Fibroblast of skin of right biceps (primary cell): ENCODE measurements at places on chromosomes 3 and 15.

GRCh38 chr3:184784731-184785500 is 27.1 kb upstream of the VPS8 start:
- no peak for DNase-seq

- no peak for DNase-seq
Observed at GRCh38 chr3:59821274-59821673, 771.4 kb upstream of the CFAP20DC start.

- DNase-seq, result no peak
Observed at GRCh38 chr3:185470323-185470722, 28.5 kb downstream of the TMEM41A start.

DNA sequence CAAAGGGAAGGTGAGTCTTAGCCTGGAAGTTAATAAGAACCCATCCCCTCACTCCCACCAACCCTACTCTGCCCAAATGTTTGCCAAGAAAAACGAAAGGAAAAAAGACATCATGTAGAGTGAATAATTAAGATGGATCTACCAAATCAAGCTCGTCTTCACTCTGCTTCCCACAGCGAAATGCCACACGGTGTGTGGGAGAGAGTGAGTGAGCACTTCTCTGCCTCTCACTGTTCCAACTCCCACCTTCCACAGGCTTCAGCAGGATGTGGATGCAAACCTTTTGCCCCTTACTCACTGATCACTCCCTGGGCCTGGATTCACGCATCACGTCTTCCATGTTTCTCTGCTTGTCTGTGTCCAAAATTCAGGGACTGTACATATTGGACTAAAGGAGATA is 85.4 kb downstream of the WDR76 start:
- DNase-seq, result peak; percentile 21

- DNase-seq, result no peak
Observed at GRCh38 chr15:63797901-63798300, 35.8 kb downstream of the HERC1 start.

DNA sequence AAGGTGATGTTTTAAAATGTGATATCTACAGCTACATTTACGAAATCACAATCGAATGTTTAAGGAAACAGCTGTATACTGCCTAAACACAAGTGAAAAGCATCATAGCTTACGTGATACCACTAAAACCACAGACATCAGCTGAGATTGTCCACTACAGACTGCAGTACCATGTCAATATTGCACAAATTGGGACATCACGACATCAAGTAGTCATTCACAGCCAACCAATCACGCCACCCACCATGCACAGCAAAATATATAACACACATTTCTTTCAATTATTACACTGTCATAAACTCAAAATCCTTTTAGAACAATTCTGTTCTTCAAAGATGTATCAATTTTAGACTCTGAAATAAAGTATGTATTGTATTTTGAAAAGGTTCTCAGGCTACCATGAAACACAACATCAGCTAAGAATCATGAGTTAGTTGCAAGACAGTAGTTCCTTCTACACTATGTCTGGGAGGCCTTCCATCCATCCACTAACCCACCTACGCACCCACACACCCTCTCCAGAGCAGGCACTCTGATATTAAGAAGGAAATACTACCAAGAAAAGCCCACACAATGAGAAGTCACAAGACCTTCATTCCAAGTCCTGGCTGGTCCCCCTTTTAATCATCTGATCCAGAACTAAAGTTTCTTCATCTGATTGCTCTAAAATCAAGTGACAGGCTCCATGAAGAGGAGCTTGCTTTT is 3.1 kb downstream of the DMXL2 start:
- DNase-seq, result no peak

- no peak for DNase-seq
Observed at GRCh38 chr3:78749056-78749455, 1018.7 kb downstream of the ROBO1 start.

DNA sequence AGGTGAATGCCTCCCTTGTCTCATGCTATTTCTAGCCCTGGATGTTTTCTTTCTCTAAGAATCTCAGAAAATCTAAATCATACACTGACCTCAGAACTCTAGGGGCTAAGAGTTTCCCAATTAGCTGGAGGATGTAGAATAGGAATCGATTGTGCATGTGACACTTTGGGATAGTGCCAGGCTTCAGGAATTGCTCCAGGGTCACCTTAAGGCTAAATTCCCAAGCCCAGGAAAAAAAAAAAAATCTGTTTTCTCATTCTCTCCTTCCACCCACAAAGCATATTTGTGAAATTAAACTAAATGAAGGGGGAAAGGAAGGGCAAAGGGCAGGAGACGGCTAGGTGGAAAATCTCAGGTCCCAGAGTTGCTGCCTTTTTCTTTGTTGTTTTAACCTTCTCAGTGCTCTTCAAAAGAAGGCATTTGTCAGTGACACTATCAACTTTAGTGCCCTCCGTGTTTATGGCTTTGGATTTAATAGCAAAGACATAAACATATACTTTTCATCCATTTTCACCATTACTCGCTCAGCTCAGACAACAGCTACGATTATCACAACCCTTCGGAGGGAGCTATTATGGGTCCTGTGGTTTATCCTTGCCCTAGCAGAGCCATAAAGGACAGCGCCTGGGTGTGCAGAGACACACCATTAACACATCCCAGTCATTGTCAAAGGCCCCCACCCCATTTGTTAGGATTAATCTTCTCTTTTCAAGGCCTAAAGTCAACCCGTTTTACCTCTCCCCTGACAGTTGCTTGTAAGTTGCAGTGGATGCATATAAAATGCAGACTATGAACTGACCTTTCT is 271.7 kb downstream of the PDZRN3 start:
- peak; percentile 10 for DNase-seq

DNA sequence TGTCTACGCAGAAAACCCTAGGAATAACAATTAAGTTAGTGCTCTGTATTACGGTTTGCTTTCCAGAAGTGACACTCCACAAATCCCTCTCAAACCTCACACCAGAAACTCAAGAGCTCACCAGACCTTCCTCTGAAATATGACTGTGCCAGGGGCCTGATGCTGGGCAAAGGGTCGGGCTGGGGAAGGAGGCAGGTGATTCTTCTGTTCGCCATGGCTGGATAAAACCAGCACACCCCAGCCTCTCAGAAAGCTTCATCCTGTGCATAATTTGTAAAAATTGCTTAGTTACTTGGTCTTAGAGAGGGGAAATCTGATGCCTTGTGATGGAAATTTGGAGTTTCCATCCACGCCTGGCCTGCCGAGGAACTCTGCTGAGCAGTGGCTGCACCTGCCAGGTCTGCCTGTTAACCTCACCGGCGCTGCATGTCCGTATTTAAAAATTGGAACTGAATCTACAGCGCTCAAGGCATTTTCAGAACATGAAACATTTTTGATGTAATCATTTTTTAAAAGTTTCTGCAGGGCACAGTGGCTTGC is 22.7 kb upstream of the ATP1B3 start:
- no peak for DNase-seq

DNA sequence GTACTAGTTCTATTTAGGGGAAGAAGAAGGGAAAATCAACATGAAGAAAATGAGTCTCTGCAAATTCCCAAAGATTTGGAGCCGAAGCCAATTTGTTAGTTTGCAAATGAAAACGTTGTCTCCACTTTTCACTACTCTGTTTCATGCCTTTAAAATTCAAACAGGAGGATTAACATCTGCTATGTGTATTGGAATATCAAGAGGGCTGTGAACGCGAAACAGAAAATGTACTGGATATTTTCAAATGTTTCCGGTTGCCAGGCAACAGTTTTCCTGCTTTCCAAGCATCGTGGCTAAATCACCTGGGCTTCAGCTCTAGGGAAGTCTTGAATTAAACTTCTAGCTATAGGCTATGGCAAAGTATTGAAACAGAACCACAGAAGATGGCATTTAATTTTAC is 172.8 kb downstream of the KCNMB2 start:
- peak; percentile 29 for DNase-seq

- DNase-seq, result no peak
Observed at GRCh38 chr3:4850211-4850927, 128.9 kb upstream of the BHLHE40 start.

DNA sequence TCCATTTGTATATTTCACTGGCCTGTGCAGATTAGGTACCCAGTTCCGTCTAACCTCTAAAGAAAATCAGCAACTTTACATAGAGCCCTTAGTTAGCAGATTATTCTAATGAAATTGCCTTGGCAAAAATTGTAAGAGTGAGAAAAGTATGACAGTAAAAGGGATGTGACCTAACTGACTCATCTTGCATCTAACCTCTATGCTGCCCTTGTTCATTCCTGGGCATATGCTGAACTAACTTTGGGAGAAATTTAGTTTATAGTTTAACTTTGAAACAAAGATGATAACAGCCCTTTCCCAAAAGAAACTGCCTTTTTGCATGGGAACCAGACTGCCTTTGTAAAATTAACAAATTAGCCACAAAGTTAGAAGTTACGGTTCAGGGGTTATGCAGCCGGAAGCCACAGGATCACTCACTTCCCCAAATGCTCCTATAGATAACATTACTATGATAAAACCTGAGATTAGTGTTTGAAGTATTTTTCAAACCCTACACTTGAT is 839.8 kb upstream of the ALCAM start:
- DNase-seq, result no peak
